Activated naive CD4-positive, alpha-beta T cell treated with anti-CD3 and anti-CD28 coated beads, Interleukin-2, amount 50 U/mL, for 72 hours (primary cell): ENCODE measurements at places on chromosomes 2 and 18. TPM values are rescaled to one million over a fixed set of nuclear protein-coding genes. Genes with fewer than 3 reads are reported as not detected.

- no peak for DNase-seq
These were observed 72.6 kb upstream of the MCFD2 start for GRCh38 chr2:46988230-46988629.

DNA sequence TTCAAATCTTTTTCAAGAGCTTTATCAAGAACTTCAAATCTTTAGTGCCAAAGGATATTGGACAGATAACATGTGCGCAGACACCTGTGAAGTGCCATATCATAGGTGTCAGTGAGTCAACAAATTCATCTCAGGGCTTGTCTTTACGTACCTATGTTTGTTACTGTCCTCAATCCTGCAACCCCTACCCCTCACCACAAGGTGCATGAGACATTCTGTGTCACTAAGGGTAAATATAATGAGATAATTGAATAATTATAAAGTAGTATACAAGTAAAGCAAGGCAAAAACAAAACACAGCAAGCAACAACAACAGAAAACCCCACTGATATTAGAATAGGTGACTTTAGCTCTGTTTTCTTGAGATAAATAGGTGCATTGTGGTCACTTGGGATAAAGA, 1495.8 kb upstream of the TMEFF2 start:
- no peak for DNase-seq

GRCh38 chr18:3130344-3130743, 89.4 kb downstream of the MYOM1 start:
- DNase-seq = no peak

DNA sequence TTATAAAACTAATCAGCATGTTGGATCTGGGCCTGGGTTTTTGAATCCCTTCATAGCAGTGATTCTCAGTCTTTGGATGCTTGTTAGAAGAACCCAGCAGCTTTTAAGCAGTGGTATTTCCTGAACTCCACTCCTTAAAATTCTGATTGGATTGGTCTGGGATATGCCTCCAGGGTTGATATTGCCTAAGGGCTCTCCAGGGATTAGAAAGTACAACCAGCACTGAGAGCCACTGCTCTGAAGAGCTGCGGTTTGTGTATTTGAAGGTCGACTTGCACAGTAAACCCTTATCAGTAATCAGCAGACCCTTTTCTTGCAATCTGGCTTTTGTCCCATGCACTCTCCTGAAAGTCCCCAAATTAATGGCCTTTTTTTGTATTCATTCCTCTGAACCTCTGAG, 17.0 kb upstream of the RBMS1 start:
- no peak for DNase-seq

DNA sequence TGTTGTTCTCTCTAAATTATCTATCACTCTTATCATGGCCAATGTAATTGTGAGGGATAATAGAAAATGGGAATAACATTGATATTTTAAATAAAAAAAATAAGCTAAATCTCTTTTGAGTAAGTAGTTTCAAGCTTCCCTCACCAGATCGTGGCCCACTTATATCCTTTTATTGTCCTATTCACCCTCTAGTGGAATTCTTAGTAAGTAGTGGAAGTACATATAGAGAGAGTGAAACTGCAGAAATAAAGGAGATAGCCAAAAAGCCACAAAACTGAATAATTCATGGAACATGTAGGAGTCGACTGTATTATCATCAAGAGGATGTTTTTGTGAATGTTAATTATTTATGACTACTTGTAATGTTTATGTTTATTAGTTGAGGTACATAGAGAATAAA, 66.1 kb upstream of the DTNA start:
- no peak for DNase-seq

- no peak for DNase-seq
These were observed 15.0 kb downstream of the SLC3A1 start for GRCh38 chr2:44290261-44290660.

GRCh38 chr2:223096235-223096970, 44.4 kb downstream of the KCNE4 start:
- no peak for DNase-seq

GRCh38 chr2:24122366-24123194, 554 bp downstream of the PFN4 start:
- DNase-seq = no peak

- DNase-seq = no peak
These were observed 151.9 kb downstream of the FMNL2 start for GRCh38 chr2:152486737-152487400.

PKDCC gene
- total RNA-seq = not detected

HJURP gene
- total RNA-seq = 77.3 TPM

RMDN2 gene
- total RNA-seq = 1.5 TPM

INHA gene
- total RNA-seq = not detected

GRHL1 gene
- 0.88 TPM for total RNA-seq

EVX2 gene
- total RNA-seq = not detected

SPP2 gene
- total RNA-seq = not detected
